ENCODE measurements at places on chromosomes 7 and 10.

DNA sequence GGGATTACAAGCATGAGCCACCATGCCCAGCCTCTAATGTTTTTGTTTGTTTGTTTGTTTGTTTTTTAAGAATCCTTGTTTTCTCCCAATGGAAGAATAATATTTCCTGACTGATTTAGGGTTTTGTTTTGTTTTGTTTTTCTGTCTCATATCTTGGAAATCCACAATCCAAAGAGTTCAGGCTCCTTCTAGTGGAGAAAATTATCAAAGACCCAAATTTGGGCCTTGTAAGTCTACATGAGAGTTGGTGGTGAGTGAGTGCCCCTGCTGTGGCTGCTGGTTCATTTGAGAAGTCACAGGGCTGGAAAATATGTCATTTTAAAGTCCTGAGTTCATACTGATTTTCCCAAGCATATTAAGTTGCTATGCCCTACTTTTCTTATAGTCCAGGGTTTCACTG lies 33.5 kb upstream of the KLHL7 start:
- DNase-seq = no peak

- DNase-seq = no peak
Measured at GRCh38 chr10:58704226-58704625, 191.6 kb downstream of the BICC1 start.

- DNase-seq = no peak
Measured at GRCh38 chr10:112447620-112447928, 559 bp downstream of the VTI1A start.

DNA sequence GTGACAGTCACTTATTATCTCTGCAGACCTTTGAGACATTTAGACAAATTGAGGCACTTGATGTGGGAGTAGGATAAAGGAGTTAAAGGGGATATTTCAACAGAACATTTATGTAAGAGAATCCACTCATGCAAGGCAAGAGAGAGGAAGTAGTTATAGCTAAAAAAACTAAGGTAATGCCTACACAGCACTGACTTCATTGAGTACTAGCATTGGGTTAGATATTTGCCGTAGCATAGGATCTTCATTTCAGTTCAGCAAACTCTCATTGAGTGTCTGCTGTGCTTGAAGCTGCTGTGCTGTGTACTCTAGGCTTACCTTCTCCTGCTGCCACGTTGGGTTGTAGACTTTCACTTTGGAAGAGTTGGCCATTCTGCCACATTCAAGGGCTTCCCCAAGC lies 10.5 kb upstream of the ENTPD1 start:
- no peak for DNase-seq

GRCh38 chr10:119289227-119289920 lies 82.0 kb downstream of the GRK5 start:
- no peak for DNase-seq

DNA sequence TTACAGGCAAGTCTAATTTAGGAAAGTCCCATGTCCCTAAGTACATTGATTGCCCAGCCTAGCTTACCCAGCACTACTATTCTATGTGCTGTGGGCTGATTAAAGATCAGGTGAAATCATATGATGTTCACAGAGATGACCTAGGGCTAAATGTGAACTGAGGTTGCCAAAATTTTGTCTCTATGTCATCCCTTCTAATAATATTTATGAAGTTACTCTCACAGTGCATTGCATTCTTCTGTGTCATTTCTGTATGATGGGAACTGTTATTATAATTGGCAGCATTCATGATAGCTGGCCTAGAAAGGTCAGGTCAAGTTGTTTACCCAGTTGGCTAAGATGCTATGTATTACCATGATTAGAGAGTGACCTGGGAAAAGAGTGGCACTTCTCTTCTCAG lies 2.8 kb upstream of the PDK4 start:
- DNase-seq = no peak

DNA sequence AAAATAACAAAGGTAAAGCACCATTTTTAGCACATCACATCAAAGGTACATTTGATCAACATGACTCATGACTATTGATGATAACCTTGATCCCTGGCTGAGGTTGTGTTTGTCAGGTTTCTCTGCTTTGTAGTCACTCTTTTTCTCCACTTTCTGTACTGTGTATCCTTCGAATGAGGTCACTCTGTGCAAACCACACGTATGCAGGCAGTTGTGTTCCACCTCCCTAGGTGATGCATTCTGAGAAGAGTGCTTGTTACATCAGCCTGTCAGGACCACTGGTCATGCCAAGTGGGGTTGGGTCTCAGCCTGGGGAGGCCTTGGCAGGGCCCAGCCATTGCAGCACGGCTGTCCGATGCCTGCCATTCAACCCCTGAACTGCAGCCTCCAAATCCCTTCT lies 62.8 kb upstream of the GJD4 start:
- no peak for DNase-seq

- DNase-seq = no peak
Measured at GRCh38 chr7:118232837-118233236, 8.3 kb downstream of the ANKRD7 start.
